H9 (cell line): ENCODE measurements at places on chromosomes 16 and 17. TPM values are rescaled to one million over a fixed set of nuclear protein-coding genes. Genes with fewer than 3 reads are reported as not detected.

SPATA22 gene
- total RNA-seq, result not detected in 2 replicates

CSH1 gene
- total RNA-seq, result not detected in 2 replicates

PTX4 gene
- total RNA-seq, result 0.20 TPM in 1 of 2 replicates, not detected in the other

CD19 gene
- 0.50 and 1.4 TPM in 2 replicates for total RNA-seq

SULT1A4 gene
- total RNA-seq, result 1.9 and 7.6 TPM in 2 replicates

NOXO1 gene
- 1.3 and 1.7 TPM in 2 replicates for total RNA-seq

PPP1R27 gene
- total RNA-seq, result 0.15 and 0.22 TPM in 2 replicates

PROCA1 gene
- 14.2 and 15.0 TPM in 2 replicates for total RNA-seq

PARD6A gene
- total RNA-seq, result 10.8 and 11.2 TPM in 2 replicates

WFDC1 gene
- total RNA-seq, result 0.24 and 0.29 TPM in 2 replicates

EPN3 gene
- total RNA-seq, result 1.9 and 2.2 TPM in 2 replicates

ARL2BP gene
- 18.0 and 19.2 TPM in 2 replicates for total RNA-seq

CNTNAP1 gene
- 7.5 and 7.7 TPM in 2 replicates for total RNA-seq
